ENCODE measurements at places on chromosomes 2 and 18.

- no peak for DNase-seq
Measured at GRCh38 chr2:673615-674320, 3.4 kb downstream of the TMEM18 start.

DNA sequence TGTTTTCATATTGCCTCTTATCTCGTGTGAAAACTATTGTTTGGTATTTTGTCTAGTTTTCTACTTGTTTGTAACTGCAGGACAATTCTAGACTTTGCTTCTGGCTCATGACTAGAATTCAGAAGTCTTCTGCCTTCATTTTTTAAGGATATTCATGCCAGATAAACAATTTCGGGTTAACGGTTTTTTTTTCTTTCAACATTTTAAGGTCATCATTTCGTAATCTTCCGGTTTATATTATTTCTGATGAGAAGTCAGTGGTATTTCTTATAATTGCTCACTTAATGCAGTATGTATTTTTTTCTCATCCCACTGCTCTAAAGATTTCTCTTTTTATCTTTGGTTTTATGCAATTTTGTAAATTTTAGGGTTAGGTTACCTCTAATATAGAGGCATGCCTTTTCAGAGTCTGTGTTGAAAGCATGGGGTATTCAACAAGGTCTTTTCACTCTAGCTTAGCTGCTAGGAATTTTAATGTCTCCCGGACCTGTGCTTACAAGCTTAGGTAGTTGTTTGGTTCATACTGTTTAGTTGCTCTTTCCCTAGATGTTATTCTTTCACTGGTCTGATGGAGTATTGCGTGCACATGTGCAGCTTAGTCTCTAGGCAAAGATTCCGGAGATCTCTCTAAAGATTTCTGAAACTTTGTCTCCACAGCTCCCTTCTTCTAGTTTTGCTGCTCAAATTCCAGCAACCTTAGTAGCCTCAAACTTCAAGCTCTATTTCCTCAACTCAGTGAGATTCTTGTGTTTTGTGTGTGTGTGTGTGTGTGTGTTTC is 198.1 kb downstream of the MCFD2 start:
- no peak for DNase-seq

- DNase-seq: no peak
Measured at GRCh38 chr2:106120432-106120831, 73.7 kb downstream of the UXS1 start.

GRCh38 chr2:226995625-226996041 is 159.8 kb downstream of the RHBDD1 start:
- DNase-seq: peak; percentile 28

GRCh38 chr2:205734436-205735037 is 52.2 kb downstream of the NRP2 start:
- no peak for DNase-seq

GRCh38 chr2:183035954-183036669 is 2.1 kb downstream of the NCKAP1 start:
- DNase-seq: no peak

DNA sequence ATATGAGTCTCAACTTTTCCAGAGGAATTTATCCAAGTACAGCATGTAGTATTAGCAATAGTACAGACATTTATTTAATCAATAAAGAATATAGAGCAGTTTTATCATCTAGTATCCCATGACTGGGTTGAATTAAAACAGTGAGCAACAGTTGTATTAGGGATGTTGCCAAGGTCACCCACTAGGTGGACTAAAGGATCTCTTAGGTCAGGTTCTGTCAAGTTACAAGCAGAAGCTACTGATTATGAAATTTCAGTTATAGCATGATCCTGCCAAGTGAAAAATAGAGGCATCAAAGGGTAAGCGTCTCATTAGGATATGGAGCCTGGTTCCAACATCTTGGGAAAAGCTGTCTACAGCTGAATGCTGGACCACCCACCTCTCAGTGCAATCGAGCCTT is 52.1 kb upstream of the LAPTM4A start:
- no peak for DNase-seq

- no peak for DNase-seq
Measured at GRCh38 chr2:237358721-237359517, 55.0 kb downstream of the COL6A3 start.

GRCh38 chr2:19711470-19712372 is 190.1 kb downstream of the TTC32 start:
- no peak for DNase-seq

- no peak for DNase-seq
Measured at GRCh38 chr2:106138543-106139237, 55.4 kb downstream of the UXS1 start.

DNA sequence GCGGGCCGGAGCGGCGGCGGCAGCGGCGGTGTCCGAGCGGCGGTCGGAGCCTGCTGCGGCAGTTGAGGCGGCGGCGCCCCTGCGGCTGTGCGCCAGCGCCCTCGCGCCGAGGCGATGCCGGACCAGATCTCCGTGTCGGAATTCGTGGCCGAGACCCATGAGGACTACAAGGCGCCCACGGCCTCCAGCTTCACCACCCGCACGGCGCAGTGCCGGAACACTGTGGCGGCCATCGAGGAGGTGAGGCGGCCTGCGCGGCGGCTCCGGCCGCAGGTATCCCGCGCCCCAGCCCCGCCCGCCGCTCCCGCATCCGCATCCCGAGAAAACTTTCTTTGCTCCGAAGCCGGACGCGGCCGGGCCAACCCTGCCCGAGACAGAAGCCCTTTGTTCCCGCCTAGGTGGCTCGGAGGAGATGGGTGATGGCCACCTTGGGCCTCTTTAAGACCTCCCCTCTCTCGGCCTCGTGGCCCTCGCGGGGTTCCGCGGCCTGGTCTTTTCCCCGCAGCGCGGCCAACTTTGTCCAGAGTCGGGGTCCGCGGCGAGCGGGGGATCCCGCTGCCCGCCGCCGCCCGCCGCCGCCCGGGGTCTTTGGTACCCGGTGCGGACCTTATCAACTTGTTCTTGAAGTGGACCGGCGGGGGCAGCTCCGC is 504 bp downstream of the ASAP2 start:
- no peak for DNase-seq

DNA sequence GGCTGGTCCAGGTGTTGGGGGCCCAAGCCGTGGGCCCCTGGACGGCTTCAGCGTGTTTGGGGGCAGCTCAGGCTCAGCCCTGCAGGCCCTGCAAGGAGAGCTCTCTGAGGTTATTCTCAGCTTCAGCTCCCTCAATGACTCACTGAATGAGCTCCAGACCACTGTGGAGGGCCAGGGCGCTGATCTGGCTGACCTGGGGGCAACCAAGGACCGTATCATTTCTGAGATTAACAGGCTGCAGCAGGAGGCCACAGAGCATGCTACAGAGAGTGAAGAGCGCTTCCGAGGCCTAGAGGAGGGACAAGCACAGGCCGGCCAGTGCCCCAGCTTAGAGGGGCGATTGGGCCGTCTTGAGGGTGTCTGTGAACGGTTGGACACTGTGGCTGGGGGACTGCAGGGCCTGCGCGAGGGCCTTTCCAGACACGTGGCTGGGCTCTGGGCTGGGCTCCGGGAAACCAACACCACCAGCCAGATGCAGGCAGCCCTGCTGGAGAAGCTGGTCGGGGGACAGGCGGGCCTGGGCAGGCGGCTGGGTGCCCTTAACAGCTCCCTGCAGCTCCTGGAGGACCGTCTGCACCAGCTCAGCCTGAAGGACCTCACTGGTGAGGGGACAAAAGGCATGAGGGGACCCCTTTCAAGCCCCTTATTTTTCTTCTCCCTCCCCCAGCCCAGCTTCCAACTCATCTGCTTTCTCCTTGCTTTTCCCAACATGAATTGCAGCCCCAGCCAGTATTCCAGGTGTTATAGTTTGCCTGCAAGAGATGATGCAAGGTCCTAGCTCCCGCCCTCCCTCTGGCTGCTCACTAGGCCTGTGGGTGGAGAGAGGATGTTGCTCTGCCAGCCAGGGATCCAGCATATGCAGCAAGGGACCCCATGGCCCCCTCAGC is 2.9 kb upstream of the KHK start:
- no peak for DNase-seq

DNA sequence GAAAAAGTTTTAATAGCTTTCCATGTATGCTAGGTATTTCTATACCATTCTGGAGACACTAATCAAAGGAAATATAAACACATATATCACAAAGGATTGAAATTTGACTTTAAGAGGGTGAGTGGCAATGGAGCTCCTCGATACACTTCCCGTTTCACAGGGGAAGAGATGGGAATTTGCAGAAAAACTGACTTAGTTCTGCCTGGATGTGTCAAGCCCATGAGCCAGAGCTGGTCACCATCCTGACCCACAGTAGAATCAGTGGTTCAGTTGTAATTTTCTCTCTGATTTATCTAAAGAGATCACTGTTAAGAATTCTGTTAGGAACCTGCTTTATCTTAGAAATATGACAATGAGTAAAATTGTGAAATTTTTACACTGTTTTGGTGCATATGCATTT is 34.2 kb downstream of the PLCL1 start:
- no peak for DNase-seq

DNA sequence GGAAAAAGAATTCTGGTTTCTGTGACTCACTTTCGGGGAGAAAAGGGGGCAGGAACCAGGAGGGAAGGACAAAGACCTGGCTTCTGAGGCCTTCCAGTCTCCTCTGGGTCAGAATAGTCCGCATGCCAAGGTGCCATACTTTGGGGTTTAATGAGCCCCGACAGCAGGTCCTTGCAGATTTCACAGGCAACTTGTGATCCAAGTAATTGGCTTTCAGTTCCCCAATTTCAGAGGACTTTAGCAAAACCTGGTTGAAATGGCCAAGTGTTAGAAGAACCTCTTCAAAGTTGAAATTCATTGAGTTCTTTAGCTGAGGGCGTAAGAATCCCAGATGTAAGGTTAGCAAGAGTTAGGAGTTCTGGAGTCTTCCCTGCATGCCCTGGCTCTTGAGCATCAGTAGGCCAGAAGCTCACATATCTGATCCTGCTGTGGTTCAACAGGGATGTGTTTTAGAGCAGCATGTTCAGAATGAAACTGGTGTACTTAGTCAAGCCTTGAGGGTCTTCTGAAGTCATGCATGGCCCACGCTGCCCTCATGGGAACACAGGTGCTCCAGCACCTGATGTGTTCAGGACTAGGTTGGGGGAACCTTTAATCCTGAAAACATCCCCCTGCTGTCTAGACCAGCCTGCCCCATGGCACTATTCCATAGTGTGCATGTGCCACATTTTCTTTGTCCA is 143.0 kb downstream of the NUP35 start:
- no peak for DNase-seq

- no peak for DNase-seq
Measured at GRCh38 chr2:184047536-184047935, 550.8 kb upstream of the ZNF804A start.

DNA sequence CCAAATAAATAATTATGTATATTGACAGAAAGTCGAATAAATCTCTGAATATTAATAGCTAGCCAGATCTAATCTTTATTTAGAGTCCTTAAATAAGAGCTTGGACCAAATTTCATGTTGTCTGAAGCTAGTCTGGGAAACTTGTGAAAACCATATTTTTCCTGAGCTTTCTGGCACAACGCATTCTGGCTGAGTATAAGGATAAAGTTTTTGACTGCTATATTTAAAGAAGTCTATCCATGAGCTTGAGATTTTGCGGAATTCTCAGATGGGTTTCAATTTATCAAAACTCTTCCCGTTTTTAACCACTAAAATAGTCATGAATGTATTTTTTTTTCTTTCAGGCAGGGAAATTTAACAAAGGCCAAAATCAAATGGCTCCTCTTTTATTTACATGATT is 23.8 kb downstream of the FAP start:
- no peak for DNase-seq

DNA sequence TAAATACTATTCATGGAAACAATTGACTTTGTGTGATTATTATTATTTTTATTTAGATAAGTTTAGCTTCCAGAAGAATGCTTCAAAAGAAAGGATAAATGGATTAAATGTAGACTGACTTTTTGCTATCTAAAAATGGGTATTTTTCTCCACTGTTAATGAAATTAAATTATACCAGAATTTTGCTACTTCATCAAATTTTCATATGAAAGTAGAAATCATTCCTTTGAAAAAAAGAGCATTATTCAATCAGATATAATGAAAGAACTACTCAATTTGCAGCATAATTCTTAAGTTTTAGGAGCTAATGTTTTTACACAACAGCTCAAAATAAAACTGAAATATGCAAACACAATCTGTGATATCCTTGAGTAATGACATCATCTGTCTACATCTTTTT is 1424.6 kb downstream of the DPP10 start:
- no peak for DNase-seq

DNA sequence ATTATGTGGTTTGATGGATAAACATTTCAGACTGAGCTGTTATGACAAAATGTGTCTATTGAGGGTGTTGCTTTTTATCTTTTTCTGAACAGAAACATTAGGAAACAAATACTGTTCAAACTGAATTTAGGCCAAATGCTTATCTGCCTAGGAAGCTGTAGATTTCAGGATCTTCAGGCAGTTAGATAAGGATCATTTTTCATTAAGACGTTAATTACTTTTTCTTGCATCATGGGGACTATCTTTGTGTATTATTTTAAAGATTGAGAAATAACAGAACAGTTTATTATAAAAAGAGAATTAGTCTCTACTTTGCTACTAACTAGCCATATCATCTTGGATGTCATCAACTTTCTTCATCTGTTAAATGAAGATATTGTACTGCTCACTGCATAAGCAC is 107.5 kb downstream of the TTC27 start:
- no peak for DNase-seq

- no peak for DNase-seq
Measured at GRCh38 chr2:120803764-120804335, 68.2 kb downstream of the GLI2 start.

GRCh38 chr2:170306293-170306873 is 128.4 kb downstream of the MYO3B start:
- DNase-seq: no peak

- DNase-seq: no peak
Measured at GRCh38 chr2:37798315-37799005, 126.6 kb upstream of the RMDN2 start.

GRCh38 chr2:112001136-112001715 is 53.8 kb upstream of the TMEM87B start:
- no peak for DNase-seq

GRCh38 chr2:218908721-218909619 is 28.3 kb downstream of the WNT10A start:
- DNase-seq: peak; percentile 79

DNA sequence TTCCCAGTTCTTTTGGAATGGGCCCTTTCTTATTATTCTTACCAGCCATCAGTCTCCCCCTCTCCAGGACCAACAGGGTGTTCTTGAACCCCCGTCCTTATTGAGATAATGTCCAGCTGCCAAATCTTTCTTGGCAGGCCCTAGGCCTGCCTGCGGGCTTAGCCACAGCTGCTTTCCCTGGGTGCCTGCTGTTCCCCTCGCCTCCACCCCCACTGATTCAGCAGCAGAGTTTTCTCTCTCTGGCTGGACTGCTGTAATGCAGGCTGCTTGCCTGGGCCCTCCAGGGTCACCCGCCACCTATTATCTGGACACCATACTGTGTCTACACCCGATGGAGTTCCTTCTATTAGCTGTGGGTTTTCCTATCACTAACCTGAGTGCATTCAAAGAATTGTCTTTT is 395.4 kb upstream of the ATP5MC3 start:
- DNase-seq: no peak

- no peak for DNase-seq
Measured at GRCh38 chr2:160826496-160826895, 332.9 kb upstream of the RBMS1 start.

DNA sequence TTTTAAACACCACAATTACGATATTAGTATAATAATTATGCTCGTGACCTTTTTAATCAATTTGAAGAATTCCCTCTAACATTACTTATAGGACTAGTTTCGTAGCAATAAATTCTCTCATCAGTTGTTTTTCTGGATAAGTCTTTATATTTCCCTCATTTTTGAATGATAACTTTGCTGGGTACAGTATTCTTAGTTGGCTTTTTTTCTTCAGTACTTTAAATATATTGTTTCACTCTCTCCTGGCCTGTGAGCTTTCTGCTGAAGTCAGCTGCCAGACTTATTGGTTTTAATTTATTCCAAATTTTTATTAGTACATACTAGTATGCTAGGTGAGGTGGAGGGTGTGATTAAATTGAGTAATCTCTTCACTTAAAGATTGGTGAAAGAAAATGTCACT is 123.8 kb upstream of the CNTNAP5 start:
- no peak for DNase-seq

Data from activated CD4-positive, alpha-beta T cell treated with anti-CD3 and anti-CD28 coated beads for 24 hours (primary cell).